ENCODE measurements at places on chromosomes 2 and 18.

DNA sequence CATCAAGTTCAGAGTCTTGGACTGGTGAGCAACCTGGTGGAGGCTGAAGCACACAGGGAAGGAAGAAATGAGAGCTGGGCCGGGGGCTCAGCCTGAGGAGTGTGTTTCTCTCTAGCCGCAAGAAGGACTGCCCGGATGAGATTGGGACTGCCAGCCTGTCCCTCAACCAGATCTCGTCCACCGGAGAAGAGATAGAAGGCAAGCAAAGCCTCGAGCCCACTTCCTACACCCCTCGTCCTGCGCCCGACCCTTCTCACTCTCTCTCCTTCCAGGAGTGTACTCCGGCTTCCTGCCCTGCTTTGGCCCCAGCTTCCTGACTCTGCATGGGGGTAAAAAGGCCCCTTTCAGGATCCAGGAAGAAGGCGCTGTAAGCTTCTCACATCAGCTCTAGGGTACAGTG lies 26.2 kb downstream of the FER1L5 start:
- no peak for DNase-seq

GRCh38 chr2:30764021-30764800 lies 43.0 kb downstream of the CAPN13 start:
- no peak for DNase-seq

DNA sequence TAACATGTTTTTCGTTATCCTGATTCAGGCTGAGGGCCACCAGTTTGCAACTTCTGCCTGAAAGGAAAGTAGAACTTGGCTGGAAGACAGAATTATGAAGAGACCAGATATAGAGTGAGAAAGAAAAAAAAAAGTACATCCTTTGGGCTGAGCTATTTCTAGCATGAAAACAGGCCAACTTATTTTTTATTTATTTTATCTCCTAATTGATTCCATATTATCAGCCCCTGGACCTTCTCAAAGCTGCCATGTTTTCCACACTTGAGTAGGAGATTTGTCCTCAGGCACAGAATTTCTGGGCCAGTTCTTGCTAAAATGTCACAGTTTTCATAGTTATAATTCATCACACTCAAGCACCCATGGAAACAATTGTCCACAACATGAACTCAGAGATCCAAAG lies 586.8 kb upstream of the CNTNAP5 start:
- no peak for DNase-seq

DNA sequence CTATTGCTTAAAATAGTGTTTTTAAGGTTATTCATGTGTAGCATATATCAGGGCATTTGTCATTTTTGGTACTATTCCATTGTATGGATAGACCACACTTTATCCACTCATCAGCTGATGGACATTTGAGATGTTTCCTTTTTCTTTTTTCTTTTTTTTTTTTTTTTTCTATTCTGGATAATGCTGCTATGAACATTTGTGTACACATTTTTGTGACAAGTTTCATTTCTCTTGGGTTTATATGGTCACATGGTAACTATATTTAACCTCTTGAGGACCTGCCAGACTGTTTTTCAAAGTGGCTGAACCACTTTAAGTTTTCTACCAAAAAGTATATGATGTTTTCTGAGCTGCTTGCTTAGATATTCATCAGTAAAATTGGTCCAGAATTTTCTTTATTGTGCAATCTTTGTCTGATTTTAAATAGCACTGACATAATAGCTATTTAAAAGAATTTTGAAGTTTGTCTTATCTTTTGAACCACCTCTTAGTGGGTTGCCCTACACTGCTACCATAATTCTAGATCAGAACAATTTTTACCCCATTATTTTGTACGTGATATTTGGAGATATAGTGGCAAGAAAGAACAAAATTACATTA lies 219.4 kb upstream of the SIX3 start:
- DNase-seq, result no peak

DNA sequence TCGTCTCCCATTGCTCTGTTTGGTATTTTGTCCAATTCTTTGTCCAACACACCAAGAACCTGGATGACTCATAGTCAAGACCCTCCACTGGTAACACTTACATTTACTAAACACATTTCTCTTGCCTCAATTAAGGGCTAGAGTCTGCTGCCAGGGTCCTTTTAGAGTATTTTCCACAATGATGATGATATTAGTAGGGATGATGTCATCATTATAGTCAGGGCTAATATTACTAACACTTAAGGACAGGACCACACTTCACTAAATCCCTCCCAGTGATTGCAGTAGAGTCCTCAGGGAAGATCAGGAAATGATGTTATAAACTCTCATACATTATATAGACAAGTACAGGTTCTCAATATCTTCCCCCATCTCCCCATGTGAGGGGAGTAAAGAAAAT lies 13.6 kb upstream of the SS18 start:
- no peak for DNase-seq

- DNase-seq, result no peak
Measured at GRCh38 chr2:68643874-68644485, 601 bp downstream of the PROKR1 start.

- peak; percentile 55 for DNase-seq
Measured at GRCh38 chr2:196927376-196928225, 1.1 kb upstream of the PGAP1 start.

DNA sequence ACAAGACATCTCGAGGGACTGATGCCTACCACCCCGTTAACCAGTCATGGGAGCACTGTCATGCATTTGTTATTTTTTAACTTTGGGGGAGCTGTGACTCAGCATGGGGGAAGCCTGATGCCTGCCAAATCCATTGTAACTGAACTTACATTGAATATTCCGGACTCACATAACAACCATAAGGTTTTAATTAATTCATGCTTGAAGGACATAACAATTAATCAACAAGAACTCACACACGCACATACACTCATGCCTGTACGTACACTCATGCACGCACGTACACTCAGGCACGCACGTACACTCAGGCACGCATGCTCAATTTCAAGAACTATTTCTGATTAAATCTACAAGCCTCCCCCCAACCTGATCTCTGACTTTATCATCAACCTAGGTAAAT lies 1639.1 kb downstream of the SUCLG1 start:
- no peak for DNase-seq

DNA sequence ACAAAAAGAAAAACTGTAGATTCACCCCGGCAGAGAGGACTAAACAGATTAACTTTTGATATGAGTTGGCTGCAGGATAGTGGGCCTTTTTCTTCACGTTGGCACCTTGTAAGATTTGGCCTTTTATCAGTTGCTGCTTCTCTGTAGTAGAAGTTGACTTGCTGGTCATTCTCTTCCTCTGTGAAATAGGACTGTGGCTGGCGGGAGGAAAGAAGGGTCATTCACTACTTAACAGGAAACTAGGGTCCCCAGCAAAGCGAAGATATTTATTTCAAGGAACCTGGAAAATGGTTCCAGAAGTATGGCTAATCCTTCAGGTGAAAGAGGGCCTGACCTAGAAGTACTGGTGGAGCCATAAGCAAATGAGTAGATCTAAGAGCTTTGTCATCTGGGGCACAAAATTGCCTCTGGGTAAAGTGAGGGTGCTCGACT lies 383 bp upstream of the ATP5MC3 start:
- DNase-seq, result no peak

DNA sequence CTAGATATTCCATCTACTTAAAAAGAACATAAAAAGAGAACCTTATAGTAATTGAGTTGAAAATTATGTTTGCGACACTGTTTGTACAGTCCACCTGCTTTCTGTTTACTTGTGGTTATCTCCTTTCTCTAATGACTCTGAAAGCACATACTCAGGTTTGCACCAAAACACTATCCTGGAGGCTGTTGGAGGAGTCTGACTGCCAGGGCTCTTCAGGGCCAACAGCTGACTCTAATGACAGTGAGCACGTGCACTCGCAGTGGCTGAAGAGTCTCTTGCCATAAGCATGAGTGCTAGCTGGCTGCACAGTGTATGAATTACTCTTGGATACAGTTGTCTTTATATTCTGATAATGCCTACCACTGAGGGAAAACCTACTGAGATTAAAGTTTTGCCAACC lies 16.7 kb upstream of the GLS start:
- no peak for DNase-seq

GRCh38 chr2:31580321-31581117 lies at the start of gene SRD5A2:
TSS of gene SRD5A2 (minus strand) at chr2:31580938. CDS start at chr2:31580900, 38 bp downstream.
- no peak for DNase-seq

- no peak for DNase-seq
Measured at GRCh38 chr2:191832668-191833067, 14.2 kb downstream of the CAVIN2 start.

- DNase-seq, result no peak
Measured at GRCh38 chr2:80054346-80054675, 250.2 kb downstream of the LRRTM1 start.

- DNase-seq, result no peak
Measured at GRCh38 chr2:236857781-236858180, 227.9 kb upstream of the COPS8 start.

All from activated naive CD4-positive, alpha-beta T cell treated with Interleukin-2 at 50 U/mL for 16 hours (primary cell).